NT2/D1 (cell line): ENCODE measurements at places on chromosomes 13 and 19.

- no peak for DNase-seq
Measured at GRCh38 chr13:101949681-101950080, 452.2 kb downstream of the FGF14 start.

GRCh38 chr19:3474010-3474409, 6.3 kb downstream of the SMIM24 start:
- DNase-seq: no peak

DNA sequence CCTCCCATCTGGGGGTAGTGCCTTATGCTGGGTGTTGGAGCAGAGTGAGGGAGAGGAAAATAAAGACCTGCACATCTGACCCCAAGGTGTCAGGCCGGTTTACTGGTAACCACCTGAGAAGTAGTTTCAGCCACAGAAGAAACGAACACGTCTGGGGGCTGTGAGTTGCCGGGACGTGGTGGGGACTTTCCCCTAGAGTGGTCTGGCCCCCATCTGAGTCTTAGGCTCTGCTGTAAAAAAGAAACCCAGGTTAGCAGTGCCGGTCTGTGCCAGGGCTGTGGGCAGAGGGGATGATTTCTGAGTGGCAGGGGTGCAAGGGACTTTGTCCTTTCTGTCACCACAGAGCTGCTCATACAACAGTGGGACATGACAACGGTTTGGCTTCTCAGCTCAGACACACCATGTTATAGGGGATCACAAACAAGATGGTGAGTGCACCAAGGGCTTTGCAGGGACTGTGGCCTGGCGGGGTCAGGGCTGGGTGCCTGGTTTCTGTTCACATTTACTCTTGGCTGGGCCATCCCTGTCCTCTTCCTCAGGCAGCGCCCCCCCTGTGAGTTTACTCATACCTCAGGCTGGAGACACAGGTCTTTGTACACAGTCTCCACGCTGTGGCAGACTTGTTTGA, 9.0 kb downstream of the GCDH start:
- DNase-seq: no peak

GRCh38 chr13:84126671-84127171, 244.4 kb upstream of the SLITRK1 start:
- DNase-seq: no peak

DNA sequence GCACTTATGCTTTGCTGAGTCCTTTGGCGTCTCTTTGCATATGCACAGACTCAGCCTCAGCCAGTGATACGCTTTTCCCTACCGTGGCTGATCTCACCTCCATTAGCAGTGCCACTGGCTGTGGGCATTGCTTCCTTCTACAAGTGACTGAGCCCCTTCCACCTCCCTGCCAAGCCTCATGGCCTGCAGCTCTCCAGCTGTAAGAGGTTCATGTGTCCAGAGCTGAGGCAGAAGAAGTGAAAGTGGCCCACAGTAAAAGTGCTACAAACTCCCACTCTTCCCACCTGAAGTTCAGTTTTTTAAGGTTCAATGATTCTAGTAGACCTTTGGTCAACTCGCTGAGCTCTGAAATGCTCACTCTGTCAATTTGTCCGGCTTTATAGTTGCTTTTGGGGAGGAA, 44.7 kb downstream of the SMARCA4 start:
- no peak for DNase-seq

DNA sequence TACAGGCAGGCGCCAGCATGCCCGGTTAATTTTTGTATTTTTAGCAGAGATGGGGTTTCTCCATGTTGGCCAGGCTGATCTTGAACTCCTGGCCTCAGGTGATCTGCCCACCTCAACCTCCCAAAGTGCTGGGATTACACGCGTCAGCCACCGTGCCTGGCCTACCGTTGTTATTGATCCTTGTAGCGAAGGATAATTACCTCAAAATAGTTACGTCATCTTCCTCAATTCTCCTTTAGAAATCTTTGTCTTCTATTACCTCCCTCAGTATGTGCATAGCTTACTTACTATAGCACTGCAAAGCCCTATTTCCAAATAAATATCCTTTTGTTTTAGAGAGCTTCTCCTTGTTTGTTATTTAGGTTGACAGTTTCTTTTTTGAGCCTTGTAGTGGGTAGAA, 9.4 kb upstream of the TLE6 start:
- no peak for DNase-seq

DNA sequence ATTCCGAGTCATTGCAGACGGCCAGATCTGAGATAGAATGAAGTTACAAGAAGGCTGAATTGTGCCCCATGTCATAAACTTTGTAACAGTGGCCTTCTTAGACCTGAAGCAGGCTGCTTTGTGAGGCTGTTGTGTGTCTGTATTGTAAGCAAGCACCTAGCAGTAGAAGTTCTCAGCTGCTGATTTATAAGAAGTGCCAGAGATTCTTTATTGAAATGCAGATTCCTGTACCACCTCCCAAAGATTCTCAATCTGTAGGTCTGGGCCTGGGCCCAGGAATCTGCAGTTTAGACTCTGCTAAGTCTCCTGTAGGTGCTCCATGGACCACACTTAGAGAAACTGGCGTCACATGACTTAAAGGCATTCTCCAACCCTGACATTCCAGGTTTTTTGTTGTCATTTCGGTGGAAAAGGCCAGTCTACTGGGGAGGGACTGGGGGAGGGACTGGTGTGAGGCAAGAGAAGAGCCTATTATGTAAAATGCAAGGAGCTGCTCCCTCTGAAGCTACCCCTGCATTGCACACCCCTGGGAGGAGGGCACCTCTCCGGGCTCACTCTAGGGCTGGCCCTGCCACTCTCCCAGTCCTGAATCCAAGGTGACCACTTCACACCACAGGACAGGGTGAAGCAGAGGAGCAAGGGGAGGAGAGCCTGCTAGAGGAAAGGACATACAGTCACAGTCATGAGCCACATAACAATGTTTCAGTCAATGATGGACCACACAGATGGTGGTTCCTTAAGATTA, 769 bp upstream of the TMEM272 start:
- DNase-seq: no peak
